Central memory CD8-positive, alpha-beta T cell (primary cell): ENCODE measurements at places on chromosomes 6 and 20.

- H3K4me3 ChIP-seq, result no peak overlapping the region
- H3K27ac ChIP-seq, result no peak overlapping the region
- peaks cover 59% of the 10 kb centered on the region for H3K27me3 ChIP-seq
- DNase-seq, result no peak
- H3K4me1 ChIP-seq, result no peaks in the 10 kb centered on the region
Observed at GRCh38 chr20:63026582-63027165, 19.9 kb upstream of the BHLHE23 start.

DNA sequence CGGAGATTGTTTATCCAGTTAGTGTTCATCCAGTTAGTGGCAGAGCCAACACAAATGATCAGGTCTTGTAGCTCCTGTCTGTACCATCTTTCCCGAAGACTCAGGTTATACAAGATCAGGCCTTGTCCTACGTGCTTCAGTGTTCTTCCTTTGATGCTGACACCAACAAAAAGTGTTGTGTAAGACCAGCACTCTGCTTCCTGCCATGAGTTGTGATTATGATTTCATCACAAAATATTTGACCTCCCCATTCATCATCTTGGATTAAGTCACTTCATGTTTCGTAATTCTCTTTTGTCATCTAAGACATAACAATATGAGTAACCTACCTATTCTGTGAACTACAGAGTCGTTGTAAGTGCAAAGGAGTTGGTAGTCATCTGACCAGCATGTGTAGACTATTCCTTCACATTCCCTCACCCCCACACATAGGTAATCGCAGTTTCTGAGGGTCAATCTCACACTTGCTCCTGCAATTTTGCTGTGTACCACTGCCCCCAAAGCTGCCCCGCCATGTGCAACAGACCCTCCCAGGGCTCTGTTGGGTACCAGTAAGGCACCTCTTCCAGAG is 135.6 kb upstream of the SLC22A23 start:
- no peak overlapping the region for H3K27ac ChIP-seq
- no peak for DNase-seq
- H3K4me3 ChIP-seq, result no peak overlapping the region

GRCh38 chr20:52481443-52481842 is 289.9 kb upstream of the ZFP64 start:
- H3K27me3 ChIP-seq, result no peaks in the 10 kb centered on the region
- H3K27ac ChIP-seq, result no peak overlapping the region
- no peaks in the 10 kb centered on the region for H3K36me3 ChIP-seq
- no peak overlapping the region for H3K4me3 ChIP-seq
- no peaks in the 10 kb centered on the region for H3K4me1 ChIP-seq

GRCh38 chr6:37897818-37898515 is 78.4 kb downstream of the ZFAND3 start:
- H3K27me3 ChIP-seq, result no peaks in the 10 kb centered on the region
- no peak for DNase-seq
- H3K4me1 ChIP-seq, result peaks cover 55% of the 10 kb centered on the region
- peaks cover 5% of the 10 kb centered on the region for H3K36me3 ChIP-seq
- no peak overlapping the region for H3K27ac ChIP-seq

GRCh38 chr6:38353310-38354036 is 286.3 kb downstream of the BTBD9 start:
- no peak overlapping the region for H3K4me3 ChIP-seq
- peaks cover 11% of the 10 kb centered on the region for H3K36me3 ChIP-seq
- peak overlapping the region; percentile 77 for H3K27ac ChIP-seq
- H3K4me1 ChIP-seq, result peaks cover 50% of the 10 kb centered on the region

GRCh38 chr6:16160794-16161193 is 31.9 kb downstream of the MYLIP start:
- H3K27me3 ChIP-seq, result peaks cover 6% of the 10 kb centered on the region
- no peaks in the 10 kb centered on the region for H3K36me3 ChIP-seq
- peaks cover 20% of the 10 kb centered on the region for H3K4me1 ChIP-seq
- no peak overlapping the region for H3K4me3 ChIP-seq
